ENCODE measurements at places on chromosomes 2 and 18.

DNA sequence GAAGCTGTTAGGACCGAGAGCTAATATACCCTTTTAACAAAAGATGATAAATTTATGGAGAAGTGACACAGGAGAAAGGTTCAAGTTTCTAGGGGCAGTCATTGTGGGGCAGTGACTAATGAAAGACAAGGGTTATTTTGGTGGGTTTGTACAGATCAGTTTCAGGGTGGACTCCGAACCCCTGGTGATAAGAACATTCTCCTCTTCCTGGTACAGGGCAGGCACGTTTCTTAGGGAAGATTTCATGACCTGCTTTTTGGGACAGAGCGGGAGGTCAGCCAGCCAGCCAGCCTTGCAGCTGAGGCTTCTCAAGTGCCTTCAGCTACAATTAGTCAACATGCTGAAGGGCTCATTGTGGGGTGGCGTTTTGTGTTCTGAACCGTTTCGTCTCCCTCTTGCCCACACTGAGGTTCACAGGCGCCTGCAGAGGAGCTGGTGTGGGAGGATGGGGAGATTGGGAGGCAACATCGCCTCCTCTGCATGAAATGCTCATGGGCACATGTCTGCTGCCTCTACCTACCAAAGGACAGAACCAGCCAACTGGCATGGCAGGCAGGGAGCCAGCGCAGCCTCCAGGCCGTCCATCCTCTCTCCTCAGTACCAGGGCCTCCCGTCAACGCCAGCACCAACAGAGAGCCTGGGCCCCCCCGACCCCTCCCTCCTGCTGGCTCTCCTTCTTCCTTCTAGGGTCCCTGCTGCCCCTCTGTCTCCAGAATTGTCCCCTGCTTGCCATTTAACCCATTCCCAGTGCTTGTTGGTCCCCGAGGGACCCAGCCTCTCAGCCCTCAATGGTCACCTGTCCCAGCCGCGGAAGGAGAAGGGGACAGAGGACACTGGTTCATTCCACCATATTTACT, 9.6 kb downstream of the CHMP1B start:
- no peak for DNase-seq

DNA sequence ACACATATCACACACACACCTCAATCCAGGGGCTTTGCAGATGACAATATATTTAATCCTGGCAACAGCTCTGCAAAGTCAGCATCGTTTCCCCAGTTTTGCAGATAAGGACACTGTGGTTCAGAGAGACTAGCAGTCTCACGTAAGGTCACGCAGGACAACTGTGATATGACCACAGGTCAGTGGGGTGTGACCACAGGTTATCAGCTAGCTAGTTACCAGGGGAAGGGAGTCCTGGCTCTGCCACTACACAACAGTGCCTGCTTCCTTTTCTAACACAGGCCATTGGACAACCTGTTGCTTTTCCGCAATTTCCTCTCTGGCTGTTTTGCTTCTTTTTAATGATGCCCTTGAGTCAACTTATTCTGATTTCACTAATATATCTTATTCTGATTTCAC, 33.3 kb downstream of the RBMS1 start:
- DNase-seq = no peak

DNA sequence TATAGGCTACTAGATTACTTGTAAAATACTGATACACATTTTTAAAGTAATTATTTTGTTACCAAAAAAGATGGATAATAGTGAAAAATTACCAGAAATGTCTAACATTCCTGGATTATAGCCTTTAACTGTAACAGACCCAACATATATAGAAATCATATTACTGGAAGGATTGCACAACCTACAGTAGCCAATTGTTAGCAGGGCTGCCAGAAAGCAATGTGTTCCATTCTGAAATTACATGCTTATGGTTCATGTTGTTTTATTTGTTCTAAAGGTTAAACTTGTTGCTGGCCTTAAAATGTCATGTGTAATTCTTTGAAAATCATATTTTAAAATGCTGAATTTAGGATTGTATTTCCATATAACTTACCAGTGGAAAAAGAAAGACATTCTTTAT, 793.6 kb upstream of the ACVR2A start:
- no peak for DNase-seq

- DNase-seq = peak; percentile 27
Observed at GRCh38 chr18:59606193-59607077, 90.8 kb downstream of the CCBE1 start.

DNA sequence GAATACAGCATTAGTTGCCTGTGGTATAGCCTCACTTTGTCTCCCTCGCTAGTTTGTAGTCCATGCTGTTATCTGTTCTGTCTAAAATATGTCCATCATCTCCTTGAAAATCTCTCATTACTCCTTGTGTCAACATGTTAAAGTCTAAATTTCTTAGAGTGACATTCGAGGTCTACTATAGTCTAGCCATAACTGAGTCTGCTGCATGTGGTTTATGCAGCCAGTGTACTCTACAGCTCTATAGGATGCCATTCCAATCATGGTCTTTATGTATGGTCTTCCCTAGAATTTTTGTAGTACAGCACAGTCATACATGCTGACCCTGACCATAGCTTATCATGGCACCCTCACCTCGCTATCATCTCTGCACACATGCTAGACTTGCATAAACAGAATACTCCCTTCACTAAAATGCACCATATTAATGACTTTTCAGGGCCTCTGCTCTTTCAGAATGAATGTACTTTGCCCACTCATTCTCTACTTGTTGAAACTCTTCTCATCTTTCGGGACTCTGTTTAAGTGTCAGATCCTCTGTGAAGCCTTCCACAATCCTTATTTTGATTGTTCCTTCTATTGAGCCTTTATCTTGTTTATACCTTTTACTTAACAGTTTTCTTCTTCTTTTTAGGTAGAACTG, 12.8 kb downstream of the TANK start:
- DNase-seq = no peak

GRCh38 chr2:111941531-111941930, 43.1 kb downstream of the MERTK start:
- DNase-seq = no peak

DNA sequence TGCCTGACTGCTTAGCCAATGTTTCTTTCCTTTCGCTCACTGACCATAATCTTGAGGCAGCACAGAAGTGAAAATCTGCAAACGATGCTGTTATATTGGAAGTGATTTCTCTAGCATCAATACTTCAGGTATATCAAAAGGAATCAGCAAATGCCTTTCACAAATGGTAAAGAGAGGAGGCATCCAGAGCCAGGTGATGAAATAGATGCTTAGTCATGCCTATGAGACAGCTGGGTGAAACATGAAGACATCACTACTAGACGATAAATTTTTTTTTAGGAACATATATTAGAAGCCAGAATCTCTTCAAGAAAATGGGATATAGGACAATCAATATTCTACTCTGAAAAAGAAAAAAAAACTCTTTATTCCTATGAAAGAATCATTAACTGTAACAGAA, 249.2 kb upstream of the SLC39A10 start:
- DNase-seq = no peak

- DNase-seq = no peak
Observed at GRCh38 chr2:56047136-56047535, 123.6 kb upstream of the EFEMP1 start.

DNA sequence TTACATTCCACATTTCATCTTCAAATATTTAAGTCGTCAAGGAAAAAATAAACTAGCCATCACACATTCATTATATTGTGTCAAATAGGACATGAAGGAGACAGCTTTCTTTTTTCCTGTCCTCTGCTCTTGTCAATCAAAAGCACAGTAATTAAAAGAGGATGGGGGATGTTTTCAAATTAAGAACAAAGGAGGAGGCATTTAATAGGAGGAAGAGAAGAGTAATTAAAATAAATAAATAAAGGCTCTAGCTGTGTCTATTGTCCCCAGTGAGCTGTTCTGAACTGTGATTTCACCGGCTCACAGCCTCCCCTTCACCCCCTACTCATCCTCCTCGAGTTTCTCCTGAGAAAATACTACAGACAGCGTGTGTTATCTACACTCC, 1377.1 kb upstream of the PIK3C3 start:
- no peak for DNase-seq

- DNase-seq = no peak
Observed at GRCh38 chr2:96103761-96104486, 12.4 kb downstream of the ADRA2B start.

- DNase-seq = no peak
Observed at GRCh38 chr2:112566104-112566503, 18.3 kb upstream of the CHCHD5 start.

GRCh38 chr18:48470484-48471180, 61.4 kb upstream of the ZBTB7C start:
- no peak for DNase-seq

DNA sequence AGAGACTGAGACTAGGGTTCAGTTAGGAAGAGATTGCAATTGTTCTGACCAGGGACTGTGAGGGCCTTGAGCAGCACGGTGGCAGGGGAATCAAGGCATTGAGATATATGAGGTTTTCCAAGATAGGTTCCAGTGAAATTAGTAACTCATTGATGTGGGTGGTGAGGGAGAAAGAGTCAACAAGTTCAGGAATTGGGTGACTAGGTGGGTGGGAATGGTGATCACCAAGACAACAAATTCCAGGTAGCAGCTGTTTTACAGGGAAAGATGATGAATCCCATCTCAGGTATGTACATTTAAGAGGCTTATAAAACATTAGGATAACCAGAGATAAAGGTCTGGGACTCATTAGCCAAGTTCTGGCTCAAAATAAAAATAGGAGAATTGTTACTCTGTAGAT, 251.5 kb upstream of the MGAT5 start:
- DNase-seq = no peak

- DNase-seq = peak; percentile 55
Observed at GRCh38 chr18:22822024-22822423, 111.1 kb upstream of the RBBP8 start.

- no peak for DNase-seq
Observed at GRCh38 chr2:33250417-33251029, 225.9 kb upstream of the RASGRP3 start.

DNA sequence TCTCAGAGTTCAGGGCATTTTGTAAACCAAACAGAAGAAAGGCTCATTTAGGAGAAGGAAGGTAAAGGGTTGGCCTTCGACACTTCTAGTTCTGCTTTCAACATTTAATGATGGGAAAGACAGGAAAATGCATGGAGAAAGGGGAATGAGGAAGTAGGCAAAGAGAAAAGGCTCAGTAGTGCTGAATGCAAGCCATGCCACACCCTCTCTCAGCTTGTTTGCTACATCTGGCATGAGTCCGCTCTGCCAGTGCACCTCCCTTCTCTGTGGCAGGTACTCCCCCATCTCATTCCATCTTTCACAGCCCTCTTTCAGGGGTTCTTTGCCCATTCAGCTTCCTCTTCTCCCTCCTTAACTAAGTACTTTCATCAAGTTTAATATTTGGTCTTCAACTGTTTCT, 120.9 kb upstream of the ITGB6 start:
- no peak for DNase-seq

- DNase-seq = no peak
Observed at GRCh38 chr18:34281722-34282121, 57.0 kb upstream of the NOL4 start.

DNA sequence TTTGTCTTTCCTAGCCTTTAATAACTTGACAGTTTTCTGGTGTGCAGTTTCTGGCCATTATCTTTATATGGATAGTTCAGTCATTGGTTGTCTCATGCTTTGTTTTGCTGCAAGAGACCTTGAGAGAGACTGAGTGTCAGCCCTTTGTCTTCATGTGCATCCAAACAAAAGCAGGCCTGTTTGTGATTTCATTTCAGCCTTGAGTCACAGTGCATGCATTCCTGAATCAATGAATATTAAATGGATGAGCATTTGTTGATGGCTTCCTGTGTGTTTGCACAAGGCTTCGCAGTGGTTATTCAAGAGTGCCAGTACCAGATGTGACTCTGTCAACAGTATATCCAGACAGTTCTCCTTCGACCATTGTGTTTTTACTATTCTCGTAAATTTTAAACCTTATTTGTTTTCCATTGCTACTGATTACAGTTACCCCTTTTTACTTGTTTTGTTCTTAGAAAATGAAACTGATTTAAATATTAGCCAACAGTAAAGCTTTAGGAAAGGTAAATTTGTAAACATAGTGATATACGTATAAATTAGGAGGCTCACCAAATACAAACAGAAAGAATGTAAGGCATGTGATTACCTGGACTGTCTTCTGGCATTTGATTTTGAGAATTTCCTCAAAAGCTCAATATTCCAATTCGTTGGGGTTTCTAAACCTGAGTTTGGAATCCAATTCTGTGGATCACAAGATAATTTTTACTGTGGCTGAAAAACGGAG, 319.8 kb downstream of the CTNNA2 start:
- DNase-seq = no peak

GRCh38 chr2:10235099-10235908, 67.4 kb upstream of the HPCAL1 start:
- no peak for DNase-seq
